NCI-H2107 (cell line): ENCODE measurements at places on chromosomes 6 and 20.

DNA sequence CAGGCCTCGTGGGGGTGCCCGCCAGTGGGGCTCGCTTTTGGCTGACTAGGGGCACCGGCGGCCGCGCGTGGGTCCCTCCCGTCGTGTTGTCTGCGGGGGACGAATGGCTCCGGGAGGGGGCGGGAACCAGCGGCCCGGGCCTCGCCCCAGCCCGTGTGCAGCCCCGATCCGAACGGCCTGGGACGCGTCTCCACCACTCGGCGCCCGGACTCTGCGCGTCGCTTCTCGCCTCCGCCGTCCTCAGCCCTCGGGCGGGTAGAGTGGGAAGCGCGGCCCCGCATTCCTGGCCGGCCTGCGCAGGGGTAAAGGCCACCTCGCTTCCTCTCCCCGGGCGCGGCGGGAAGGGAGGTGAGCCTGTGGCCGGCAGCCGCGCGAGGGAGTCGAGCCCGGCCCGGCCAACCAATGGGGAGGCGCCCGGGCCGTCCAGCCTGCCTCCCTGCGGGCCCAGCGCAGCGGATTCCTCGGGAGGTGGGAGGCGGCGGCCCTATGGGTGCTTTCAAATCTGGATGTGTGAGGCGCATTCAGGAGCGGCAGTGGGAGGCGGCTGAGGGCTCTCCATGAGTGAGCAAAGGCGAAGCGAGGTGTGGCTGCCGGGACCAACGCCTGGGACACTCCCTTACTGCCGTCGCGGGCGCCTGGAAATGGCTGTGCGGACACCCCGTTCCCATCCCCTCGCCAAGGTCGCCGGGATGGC is 1.1 kb upstream of the ZBTB46 start:
- DNase-seq: no peak

DNA sequence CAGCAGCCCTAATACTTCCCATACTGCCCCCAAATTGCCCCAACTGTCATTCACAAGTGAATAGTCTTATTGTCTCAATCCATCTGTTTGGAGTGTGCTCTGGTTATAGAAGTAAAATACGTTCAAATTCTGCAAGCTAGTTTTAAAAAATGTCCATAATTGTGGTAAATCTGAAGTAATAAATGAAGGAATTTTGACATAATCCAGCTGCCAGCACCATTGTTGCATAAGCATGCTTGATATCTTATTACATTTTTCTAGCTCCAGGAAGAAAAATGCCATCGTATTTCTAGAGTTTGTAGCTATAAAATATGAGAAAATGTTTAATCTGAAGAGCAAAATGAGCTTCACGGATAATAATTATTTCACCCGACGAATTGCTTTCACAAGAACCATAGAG is 664.7 kb downstream of the RFPL4B start:
- DNase-seq: no peak

GRCh38 chr20:52923123-52923937 is 48.8 kb upstream of the TSHZ2 start:
- no peak for DNase-seq

DNA sequence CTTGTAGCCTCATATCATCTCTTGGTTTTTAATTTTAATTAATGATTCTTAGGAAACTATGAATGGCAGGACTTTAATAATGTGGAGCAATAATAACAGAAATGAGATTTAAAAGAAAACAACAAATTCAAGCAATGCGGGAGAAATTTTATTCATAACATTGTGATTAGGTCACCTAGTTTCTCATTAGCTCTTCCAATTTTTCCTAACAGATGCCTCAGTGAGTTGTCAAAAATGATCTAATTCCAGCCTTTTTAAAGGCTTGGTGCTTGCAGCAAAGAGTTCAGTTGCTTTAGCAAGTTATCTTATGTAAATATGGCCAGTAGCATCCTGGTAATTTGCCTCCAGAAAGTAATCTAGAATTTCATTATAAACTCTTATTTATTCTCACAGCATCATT is 20.4 kb downstream of the PDE7B start:
- DNase-seq: no peak

DNA sequence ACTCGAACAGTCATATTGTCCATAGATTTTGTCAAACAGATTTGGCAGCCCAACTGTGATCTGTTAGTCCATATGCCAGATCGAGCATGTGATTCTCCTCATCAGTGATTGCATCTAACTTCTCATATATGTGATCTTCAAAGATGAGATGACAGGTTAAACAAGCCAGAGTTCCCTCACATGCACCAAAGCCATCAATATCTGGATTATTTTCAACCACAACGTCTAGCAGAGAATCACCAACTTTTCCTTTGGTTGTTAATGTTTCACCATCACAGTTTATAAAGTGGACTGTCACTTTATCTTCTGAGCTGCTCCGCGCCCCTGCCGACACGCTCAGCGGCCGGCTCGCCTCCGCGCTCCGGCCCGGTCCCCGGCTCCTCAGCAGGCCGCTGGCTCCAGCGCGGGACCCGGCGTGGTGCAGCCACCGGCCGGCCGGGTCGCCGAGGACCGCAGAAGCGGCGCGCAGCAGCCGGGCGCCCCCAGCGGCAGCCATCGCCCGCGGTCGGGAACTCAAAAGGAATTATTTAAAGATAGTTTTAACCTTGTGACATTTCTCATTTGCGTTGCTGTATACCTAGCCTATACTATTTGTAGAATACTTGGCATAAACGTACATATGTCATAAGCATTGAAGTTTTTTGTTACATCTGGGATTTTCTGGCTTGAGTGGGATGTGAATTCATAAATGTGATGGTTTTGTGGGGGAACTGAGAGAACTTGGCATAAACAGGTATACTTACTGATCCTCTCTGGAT is 40.1 kb upstream of the DYNLRB1 start:
- DNase-seq: no peak

DNA sequence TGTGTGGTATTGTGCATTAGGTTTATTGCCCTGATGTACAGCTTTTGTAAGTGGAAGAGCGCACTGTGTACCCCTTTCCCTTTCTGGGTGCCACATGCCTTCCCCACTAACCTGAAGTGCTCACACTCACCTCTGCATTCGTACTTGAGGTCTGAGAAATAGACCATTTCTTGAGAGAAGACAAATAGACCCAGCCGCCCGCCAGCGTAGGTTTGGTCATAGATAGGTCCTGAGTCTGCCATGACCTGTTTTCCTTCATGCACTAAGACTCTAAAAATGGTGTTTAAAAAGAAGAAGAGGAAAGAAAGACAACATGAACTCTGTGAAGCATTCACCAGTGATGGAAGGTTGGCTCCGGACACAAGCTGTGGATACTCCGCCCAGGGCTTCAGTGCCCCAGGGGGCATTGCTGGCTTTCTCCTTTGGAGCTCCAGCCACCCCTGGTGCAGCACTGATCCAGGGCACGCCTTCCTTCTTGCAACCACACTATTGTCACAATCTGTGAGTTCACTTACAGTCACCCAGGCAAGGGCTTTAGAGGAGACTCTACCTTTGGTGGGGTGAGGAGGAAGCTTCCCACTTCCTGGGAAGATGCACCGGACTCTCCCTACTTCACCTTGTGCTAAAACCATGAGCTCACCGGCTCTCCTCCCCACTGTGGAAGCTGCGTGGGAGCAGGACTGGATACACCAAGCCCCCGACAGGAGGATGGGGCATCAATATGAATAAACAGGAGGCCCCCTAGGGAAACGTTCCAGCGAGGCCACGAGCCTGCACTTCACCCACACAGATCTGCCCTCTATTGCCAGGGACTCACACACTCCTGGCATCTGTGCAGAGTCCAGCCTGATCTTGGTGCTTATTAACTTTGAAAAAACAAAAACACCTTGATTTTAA is 33.3 kb downstream of the THBS2 start:
- DNase-seq: no peak
